NCI-H1417 treated with DMSO at 0.1 percent for 48 hours (cell line): ENCODE measurements at places on chromosomes 6 and 20.

GRCh38 chr20:5895626-5896025 lies 54.7 kb downstream of the TRMT6 start:
- no peak for DNase-seq

DNA sequence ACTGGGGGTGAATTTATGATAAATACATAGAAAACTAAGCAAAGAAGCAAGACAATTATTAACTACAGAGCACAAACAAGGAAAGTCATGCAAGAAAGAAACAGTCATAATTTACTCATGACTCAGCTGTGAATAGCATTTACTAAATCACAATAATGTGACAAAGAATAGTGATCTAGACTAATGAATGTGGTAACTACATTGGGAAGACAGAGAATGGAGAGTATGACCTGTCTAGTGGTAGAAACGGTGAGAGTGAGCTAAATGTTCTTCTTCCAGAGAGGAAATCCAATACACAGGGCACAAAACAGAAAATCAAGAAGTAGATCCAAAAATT lies 153.5 kb upstream of the DST start:
- DNase-seq = no peak

DNA sequence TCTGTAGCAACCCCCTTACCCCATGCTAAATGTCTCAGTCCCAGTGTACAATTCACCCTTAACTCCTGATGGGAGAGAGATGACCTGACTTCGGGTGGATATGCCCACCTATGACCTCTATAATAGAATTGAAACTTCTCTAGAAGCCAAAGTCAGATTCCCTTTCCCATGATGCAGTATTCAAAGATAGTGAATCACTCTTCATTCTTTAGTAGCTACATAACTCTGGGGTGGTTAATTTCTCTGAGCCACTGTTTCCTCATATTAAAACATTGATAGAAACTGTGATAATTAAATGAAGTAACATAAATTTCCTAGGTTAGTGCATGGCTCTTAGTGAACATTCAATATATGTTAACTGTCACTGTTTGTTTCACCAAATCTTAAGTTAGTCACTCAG lies 500.4 kb downstream of the COL12A1 start:
- DNase-seq = no peak

GRCh38 chr6:141539617-141540016 lies 593.1 kb upstream of the GJE1 start:
- no peak for DNase-seq

- no peak for DNase-seq
Measured at GRCh38 chr20:40668449-40669228, 20.4 kb downstream of the MAFB start.

DNA sequence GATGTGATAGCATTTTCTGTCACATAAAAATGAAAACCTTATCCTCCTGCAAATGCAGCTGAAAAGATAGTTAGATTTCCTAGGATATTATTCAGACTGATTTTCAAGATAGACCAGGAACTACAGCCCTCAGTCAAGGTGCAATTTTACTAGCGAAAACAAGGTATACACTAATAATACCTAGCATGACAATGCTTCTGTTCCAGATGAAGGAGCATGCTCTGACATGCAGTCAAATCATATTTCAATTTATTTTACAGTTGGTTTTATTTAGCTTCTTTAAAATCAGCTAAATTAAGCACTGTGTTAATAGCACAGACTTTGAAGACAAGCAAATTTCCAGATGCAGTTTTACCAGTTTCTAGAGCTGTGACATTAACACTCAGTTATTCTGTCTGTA lies 14.2 kb upstream of the TNFAIP3 start:
- DNase-seq = no peak

DNA sequence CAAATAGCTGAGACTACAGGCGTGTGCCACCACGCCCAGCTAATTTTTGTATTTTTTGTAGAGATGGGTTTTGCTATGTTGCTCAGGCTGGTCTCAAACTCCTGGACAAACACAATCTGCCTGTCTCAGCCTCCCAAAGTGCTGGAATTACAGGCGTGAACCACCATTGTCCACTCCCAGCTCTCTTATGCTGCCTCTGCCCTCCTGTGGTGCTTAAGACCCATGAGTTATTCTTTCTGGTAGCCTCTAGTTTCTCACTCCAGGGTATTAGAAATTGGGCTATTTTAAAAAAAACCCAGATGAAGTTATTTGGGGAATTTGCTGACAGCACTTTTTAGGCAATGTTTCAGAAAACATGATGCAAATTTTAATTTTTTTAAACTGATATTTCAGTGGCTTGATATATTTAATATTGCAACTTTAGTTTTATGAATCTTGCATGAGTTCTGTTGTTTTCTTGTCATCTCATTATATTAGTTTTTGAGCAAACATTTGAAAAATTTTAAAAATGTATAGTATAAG lies 114.0 kb upstream of the FOXO3 start:
- DNase-seq = no peak

DNA sequence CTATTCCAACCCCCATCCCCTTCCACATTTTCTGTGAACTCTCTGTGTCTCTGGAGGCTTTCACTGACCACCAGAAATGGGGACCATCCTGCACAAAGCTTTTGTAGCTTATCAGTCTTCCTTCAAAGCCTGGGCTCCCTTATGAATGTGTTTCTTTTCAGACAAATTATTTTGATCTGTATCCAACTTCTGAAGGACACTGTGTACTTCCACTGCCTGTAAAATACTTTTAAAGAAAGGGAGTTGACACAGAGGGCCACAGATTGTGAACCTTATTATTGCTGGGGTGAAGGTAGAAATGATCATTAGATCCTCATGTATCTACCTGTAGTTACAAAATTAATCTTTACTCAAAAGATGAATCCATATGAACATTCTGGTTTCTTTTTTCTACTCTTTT lies 135.6 kb downstream of the CARMIL1 start:
- no peak for DNase-seq

GRCh38 chr6:26224940-26225847 lies 138.0 kb downstream of the HFE start:
- DNase-seq = peak; percentile 33

DNA sequence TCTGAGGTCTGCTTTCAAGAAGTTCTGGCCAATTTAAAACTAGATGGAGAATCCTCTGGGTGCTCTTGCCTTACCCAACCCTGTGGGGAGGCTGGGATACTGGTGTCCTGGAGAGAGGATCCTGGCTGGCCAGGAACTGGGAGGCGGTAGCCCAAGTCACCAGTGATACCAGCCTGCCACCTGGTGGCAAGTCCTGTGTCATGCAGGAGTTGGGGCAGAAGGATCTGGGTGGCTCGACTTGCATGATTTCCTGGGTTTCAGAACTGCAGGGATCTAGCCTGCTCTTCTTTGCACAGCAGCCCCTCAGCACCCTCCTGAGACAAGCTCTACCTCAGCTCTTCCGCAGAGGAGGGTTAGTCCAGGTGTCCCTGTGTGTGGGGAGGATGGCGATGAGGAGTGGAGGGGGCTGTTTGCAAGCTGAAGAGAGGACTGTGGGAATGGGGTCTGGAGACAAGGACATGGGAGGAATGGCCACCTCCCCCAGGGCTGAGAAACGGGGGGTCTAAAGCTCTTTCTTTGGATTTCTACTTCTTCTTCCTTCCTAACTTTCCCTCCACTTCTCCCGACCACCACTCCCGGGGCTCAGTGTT lies 4.2 kb downstream of the KCNK17 start:
- DNase-seq = no peak

DNA sequence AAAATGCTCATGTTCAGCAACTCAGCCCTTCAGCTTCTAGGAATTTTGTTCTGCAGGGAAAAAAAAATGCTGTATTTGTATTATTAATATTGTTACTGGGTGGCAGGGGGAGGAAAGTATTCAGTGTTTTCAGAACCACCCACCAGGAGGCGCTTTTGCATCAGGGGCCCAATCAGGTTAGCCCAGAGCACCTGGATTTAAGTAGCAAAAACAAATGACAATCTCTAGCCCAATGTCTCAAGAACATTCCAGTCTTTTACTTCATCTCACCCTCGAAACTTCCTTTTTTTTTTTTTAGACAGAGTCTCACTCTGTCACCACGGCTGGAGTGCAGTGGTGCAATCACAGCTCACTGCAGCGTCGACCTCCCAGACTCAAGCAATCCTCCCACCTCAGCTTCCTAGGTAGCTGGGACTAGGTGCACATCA lies 635 bp upstream of the C20orf203 start:
- DNase-seq = no peak

DNA sequence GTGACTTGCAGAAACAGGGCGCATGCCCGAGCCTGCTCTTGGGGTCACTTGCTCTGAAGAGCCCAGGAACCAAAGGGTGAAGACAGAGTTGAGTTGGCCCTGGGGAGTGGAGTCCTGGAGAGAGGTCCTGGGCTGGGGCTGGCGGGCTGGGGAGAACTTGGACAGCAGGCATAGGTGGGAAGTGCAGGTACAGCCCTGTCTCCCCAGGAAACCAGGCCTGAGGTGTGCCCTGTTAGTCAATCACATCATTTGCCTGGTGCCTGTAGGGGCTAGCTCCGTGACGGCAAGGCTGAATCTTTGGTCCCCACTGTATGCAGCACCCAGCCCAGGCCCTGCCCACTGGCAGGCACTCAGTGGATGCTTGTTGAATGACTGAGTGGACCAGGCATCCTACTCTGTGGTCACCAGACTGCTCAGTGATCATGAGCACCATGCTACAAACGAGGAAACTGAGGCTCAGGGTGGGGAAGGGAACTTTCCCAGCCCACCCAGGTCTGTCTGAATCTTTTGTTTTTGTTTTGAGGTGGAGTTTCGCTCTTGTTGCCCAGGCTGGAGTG lies 15.6 kb upstream of the NOL4L start:
- DNase-seq = no peak

DNA sequence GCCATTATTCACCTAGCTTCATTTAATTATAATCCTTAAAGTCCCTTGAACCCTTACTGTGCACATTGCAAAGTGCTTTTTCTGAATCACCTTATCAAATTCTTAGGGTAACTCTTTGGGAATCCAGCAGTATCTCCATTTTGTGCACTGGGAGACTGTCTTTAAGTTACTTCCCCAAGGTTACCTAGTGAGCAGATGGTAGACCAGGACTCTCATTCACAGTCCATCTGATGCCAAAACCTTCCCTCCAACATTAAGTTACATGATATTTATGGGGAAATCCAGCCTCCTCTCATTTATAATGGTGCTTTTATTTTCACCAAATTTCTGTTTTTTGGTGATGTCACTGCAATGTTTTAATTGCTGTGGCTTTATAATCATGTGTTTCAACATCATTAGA lies 75.7 kb downstream of the NCOA7 start:
- no peak for DNase-seq

GRCh38 chr6:55777469-55777868 lies 97.9 kb downstream of the BMP5 start:
- no peak for DNase-seq

- no peak for DNase-seq
Measured at GRCh38 chr6:22300273-22300998, 3.6 kb upstream of the PRL start.

GRCh38 chr20:9100691-9101090 lies 31.8 kb downstream of the PLCB4 start:
- DNase-seq = no peak

- no peak for DNase-seq
Measured at GRCh38 chr6:71038711-71039344, 82.0 kb upstream of the B3GAT2 start.

- DNase-seq = no peak
Measured at GRCh38 chr6:121651420-121651819, 216.0 kb downstream of the GJA1 start.

DNA sequence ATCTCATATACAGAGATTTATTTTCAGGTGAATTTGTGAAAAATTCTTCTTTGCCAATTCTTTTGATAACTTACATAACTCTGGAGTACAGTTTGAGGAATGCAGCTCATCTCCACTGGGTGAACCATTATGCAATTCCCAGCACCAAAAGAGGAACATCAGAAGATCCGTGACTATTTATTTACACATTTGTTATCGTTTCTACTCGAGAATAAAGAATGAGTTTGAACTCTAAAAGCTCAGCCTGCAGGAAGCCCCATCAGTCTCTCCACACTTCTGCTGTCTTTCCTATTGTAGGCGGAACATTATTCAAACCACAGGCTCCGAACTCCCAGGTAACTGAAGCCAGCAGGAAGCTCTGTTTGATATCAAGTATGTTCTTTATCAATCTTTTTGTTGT lies 95.9 kb upstream of the IFNGR1 start:
- DNase-seq = no peak

DNA sequence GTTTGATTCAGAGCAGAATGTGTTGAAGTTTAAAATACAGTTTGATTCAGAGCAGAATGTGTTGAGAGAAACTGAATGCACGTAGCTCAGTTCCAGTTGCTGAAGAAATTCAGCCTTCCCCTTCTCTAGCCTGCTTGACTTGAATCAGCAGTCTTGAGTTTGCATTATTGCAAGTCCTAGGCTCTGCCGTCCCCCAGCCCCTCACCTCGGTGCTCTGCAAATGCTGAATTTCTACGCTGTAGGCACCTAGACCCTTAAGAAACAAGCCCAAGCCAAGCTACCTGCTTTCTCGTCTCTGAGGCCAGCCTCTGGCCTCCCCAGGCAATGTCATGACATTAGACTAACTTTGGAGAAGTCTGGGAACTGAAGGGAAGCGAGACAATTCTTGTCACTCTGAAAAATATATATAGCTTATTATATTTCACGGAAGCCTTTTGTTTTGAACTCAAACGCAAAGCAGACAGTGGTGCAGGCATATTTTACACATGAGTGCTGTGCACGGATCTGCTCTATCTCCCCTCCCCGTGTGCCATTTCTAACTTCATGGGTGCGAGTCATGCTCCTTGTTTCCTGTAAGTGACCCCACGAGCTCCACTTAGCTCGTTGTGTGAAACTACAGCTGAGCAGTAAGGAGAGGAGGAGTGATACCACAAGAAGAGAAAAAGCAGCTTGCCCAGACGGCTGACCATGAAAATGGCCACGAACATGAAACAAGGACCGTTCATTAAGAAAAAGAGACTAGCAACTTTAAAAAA lies 71.4 kb upstream of the DUSP22 start:
- DNase-seq = no peak

DNA sequence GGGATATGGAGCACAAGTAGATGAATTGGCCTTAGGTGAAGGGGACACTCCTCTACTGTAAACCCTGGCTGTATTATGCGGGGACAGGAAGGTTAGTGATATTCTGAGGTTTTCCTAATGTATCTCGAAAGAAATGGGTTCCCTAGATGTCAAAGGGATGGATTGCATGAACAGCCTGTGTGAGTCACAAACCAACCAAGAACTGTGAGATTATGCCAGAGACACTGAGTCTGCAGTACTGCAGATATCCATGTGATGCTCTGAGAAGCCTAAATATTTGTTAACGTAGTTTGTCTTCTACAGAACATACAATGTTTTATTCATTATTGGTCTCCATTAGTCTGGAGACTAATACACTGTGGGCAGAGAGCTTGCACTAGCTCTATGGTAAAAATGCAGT lies 182.2 kb downstream of the AKAP7 start:
- DNase-seq = no peak

- DNase-seq = no peak
Measured at GRCh38 chr6:167946007-167946406, 51.5 kb upstream of the KIF25 start.

- DNase-seq = no peak
Measured at GRCh38 chr6:116392132-116393013, 21.6 kb downstream of the DSE start.
